ENCODE measurements at places on chromosomes 5 and 9.
A peak's percentile ranks its signal among the peaks of the same experiment; 100 is the strongest.

DNA sequence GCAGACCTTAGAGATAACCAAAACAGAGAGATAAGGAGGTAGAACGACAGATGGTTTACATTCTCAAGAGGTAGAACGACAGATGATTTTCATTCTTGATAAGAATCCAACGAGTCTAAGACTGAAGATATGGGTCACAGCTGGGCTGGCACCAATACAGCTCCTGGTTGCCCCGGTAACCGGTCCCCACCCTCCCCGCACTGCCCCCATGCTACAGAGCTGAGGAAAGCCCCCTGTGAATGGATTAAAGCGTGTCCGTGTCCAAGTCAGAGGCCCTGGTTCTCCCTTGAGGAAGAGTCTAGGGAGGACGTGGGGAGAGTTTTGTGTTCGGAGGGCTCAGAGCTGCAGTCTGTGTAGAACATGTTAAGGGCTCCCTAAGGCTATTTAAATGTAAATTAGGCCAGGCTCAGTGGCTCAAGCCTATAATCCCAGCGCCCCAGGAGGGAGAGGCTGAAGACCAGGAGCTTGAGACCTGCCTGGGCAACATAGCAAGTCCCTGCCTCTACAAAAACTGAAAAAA lies 8.1 kb downstream of the IDNK start:
- no peak for DNase-seq

DNA sequence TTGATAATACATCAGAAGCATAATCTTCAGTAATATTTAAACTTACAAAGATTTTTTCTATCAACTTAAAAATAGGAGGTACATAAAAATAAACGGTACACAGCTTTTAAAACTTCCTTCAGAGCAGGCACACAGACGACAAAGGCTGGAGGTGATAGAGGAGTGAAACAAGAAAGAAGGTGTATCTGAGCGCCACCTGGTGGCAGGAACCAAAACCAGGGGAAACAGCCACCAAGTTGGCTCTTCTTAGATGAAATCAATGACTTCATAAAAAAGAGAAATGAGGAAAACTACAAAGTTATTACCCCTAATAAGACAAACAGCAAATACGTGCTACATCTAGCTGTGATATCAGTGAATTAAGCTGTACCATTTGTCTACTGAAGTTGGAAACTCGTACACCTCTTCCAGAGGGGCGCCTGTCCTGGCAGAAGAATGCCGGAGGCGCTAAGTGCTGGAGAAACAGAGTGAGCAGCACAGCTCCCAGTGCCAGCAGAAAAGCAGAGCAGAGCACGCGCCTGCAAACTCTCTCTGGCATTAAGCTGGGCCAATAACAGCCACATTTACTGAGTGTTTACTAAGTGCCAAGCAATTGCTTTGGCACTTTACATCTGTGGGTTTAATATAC lies 85.9 kb downstream of the SETX start:
- DNase-seq, result peak; percentile 74

GRCh38 chr5:154482528-154483449 lies 4.8 kb upstream of the HAND1 start:
- DNase-seq, result no peak

DNA sequence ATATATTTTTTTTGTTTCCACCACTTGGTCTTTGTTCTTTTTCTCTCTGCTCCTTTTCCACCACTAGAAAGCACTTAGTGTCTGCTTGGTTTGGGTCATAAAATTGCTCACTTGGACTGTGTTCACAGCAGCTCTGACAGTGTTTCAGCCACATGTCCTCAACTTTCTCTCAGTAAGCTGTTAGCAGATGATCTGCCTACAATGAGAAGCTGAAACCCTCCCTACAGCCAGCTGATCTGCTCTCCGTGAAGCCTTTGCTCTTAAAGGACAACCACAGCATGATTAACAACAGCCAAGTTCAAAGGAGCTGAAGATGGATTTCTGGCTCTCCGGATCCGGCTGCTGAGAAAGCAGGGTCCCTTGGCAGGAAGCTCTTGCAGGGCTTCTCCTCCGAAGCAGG lies 31.6 kb downstream of the PRLR start:
- peak; percentile 52 for DNase-seq

DNA sequence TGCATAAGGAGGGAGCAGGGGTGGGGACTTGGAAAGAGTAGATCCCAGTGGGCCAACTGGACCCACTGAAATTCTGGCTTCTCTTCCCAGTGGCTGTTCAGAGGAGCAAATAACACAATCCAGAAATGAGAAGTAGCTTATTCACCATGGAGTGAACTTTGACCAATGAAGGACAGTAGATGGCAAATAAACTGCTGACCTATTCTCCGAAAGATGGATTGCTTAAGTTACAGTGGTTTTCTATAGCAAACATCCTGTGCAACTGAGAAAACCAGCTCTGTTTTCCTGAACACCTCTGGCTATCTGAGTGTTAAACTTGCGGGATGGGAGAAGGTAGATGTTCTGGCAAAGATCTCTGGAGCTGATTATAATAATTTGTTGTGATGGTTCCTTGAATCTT lies 325.1 kb downstream of the SPATA31D1 start:
- DNase-seq, result no peak

DNA sequence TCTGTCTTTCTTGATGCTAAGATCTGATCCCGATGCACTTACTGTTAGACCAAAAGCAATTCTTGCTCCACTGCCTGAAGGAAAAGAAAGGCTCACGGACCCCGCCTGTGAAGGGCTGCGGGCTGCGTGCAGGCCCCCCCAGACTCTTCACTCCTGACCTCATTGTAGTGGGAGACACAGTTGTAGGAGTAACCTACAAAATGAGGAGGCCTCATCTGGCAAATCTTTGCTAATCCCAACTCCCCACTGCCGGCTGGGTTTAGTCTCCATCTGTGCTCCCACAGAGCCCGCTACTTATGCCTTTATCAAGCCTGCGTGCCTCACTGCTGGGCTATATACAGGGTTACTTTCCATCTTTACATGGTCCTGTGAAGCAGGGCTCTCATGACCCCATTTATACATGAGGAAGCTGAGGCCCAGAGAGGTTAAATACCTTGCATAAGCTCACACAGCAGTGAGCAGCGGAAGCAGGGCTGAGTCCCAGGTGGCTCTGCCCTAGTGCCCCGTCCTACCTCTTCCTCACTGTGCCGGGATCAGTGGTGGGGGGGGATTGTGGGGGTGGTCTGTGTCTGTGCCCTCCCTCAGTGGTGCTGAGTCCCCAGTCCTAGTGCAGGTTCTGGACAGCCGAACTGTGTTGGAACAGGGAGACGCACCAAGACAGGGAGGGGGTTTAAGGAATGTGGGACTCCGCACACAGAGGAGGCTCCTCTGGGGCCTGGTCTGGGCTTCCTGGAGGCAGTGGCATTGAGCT lies 43.9 kb upstream of the RNF130 start:
- DNase-seq, result no peak
